GM12878 (cell line): ENCODE measurements at places on chromosomes 16 and 17. TPM values are rescaled to one million over a fixed set of nuclear protein-coding genes. Genes with fewer than 3 reads are reported as not detected.

GRCh38 chr16:85567101-85567866 lies 45.8 kb upstream of the GSE1 start:
- H3K4me1 ChIP-seq = peaks cover 54% of the 10 kb centered on the region
- no peak overlapping the region for H3K27ac ChIP-seq
- H3K27me3 ChIP-seq = no peaks in the 10 kb centered on the region
- H3K36me3 ChIP-seq = peaks cover 4% of the 10 kb centered on the region
- no peak overlapping the region for H3K4me3 ChIP-seq

DNA sequence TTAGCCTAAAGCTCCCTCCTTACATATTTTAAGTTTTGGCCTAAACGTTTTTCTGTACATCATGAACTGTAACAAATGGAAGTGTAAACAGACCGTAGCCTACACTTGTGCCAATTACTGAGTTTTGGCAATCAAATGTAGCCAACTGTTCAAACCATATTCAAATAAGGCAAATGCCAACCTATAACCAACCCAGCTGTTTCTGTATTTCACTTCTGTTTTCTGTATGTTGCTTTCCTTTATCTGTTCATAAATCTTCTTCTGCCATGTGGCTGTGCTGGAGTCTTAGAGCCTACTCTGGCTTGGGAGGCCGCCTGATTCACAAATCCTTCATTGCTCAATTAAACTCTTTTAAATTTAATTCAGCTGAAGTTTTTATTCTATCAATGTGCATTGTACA lies 6.9 kb upstream of the C16orf78 start:
- H3K4me1 ChIP-seq = peaks cover 23% of the 10 kb centered on the region
- no peak overlapping the region for H3K4me3 ChIP-seq
- peak; percentile 56 for DNase-seq
- H3K27ac ChIP-seq = peak overlapping the region; percentile 28; the same call in 1 of the 2 replicates
- H3K36me3 ChIP-seq = no peaks in the 10 kb centered on the region
- no peaks in the 10 kb centered on the region for H3K27me3 ChIP-seq

GRCh38 chr16:67101311-67102082 lies 8.2 kb upstream of the PHAF1 start:
- H3K4me3 ChIP-seq = no peak overlapping the region
- H3K27ac ChIP-seq = no peak overlapping the region
- H3K4me1 ChIP-seq = peaks cover 8% of the 10 kb centered on the region
- no peaks in the 10 kb centered on the region for H3K27me3 ChIP-seq

DNA sequence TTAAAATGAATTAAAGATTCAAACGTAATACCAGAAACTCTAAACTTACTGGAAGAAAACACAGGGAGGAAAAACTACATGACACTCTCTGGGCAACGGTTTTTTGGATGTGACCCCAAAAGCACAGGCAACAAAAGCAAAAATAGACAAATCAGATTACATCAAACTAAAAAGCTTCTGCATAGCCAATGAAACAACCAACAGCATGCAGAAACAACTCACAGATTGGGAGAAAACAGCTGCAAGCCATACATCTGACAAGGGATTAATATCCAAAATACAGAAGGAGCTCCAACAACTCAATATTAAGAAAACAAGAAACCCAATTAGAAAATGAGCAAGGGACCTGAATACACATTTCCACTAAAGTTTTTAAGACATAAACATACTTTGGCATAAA lies 69.2 kb upstream of the ALOX12 start:
- no peaks in the 10 kb centered on the region for H3K4me1 ChIP-seq
- H3K4me3 ChIP-seq = no peak overlapping the region
- no peaks in the 10 kb centered on the region for H3K36me3 ChIP-seq
- no peaks in the 10 kb centered on the region for H3K27me3 ChIP-seq

- no peaks in the 10 kb centered on the region for H3K4me1 ChIP-seq
- no peak for DNase-seq
Observed at GRCh38 chr16:60279061-60279665, 1545.0 kb upstream of the GOT2 start.

- H3K27me3 ChIP-seq = no peaks in the 10 kb centered on the region
- no peak for DNase-seq
- H3K27ac ChIP-seq = no peak overlapping the region
- peaks cover 14% of the 10 kb centered on the region for H3K4me1 ChIP-seq
Observed at GRCh38 chr17:64388961-64389565, 1.6 kb downstream of the PECAM1 start.

- H3K27me3 ChIP-seq = no peaks in the 10 kb centered on the region
- H3K4me3 ChIP-seq = no peak overlapping the region
- no peak for DNase-seq
- no peaks in the 10 kb centered on the region for H3K4me1 ChIP-seq
Observed at GRCh38 chr17:21452377-21453143, 76.4 kb downstream of the KCNJ12 start.

- peaks cover 9% of the 10 kb centered on the region for H3K36me3 ChIP-seq
- peak overlapping the region; percentile 60 for H3K27ac ChIP-seq
- H3K4me1 ChIP-seq = peaks cover 19% of the 10 kb centered on the region
- 0 out of 2 replicates have a peak overlapping the region, but pooled peaks have one; percentile 15 for H3K4me3 ChIP-seq
- H3K27me3 ChIP-seq = no peaks in the 10 kb centered on the region
Observed at GRCh38 chr16:22369221-22369811, 5.1 kb downstream of the CDR2 start.

DNA sequence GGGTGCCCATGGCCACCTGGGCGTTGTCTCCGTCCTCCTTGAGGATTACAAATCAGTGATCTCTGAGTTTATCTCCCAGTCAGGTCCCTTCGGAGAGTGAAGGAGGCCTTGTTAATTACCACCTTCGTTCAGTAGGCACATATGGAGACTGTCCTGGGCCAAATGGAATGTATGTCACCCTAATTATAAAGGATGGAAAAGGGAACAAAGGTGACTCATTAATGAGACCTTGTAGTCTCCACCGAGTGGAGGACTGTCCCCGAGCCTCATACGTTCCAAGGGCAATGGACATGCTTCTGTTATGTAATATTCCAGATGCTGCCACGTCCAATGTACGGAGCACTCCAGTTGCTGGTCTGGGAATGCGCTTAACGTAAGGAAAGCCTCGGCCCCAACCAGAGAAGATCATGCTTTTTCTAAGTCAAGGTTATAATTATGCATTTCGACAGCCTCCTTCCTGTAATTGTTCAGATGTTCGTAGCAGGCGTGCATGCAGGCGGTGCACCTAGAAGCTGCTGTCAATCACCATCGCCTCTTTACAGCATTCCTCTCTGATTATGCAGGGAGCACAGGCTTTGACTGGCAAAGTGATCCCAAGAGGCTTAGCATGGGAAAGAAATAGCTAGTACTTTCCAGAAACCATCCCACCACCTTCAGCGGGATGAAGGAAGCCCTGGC lies 22.4 kb upstream of the SEC14L1 start:
- H3K27ac ChIP-seq = no peak overlapping the region
- no peaks in the 10 kb centered on the region for H3K36me3 ChIP-seq
- no peaks in the 10 kb centered on the region for H3K27me3 ChIP-seq
- H3K4me3 ChIP-seq = no peak overlapping the region
- H3K4me1 ChIP-seq = peaks cover 3% of the 10 kb centered on the region; the same call in 1 of the 2 replicates

Gene C16orf54
- 4.6 TPM in 2 replicates for polyA plus RNA-seq

Gene TMC6
- polyA plus RNA-seq = 77.9 and 94.4 TPM in 2 replicates

Gene NPTX1
- not detected in 2 replicates for polyA plus RNA-seq

Gene BCL6B
- not detected in 2 replicates for polyA plus RNA-seq

Gene C16orf86
- 1.7 and 2.0 TPM in 2 replicates for polyA plus RNA-seq
